ENCODE measurements at places on chromosomes 2 and 18.

GRCh38 chr2:152411154-152411553, 76.2 kb downstream of the FMNL2 start:
- no peaks in the 10 kb centered on the region for H3K4me1 ChIP-seq
- DNase-seq, result no peak
- peaks cover 10% of the 10 kb centered on the region for H3K27me3 ChIP-seq
- no peaks in the 10 kb centered on the region for H3K36me3 ChIP-seq
- no peak overlapping the region for H3K27ac ChIP-seq

DNA sequence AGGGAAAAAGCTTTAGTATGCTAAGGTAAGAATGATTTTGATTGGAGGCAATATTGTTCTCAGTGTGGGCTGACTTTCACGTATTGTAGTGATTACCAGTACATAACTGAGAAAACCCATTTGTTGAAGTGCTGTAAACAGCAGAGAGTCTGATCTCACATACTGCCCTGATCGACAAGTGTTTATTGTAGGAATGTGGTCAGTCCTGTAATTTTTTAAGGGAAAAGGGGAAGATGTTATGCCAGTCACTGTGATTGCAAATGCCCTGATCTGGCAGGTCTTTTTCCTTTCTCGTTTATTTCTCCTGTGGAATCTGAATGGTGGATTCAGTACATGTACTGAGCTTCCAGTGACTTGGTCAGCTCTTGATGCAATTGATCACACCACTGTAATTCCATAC, 11.5 kb downstream of the SPATS2L start:
- peaks cover 2% of the 10 kb centered on the region for H3K4me1 ChIP-seq
- H3K27me3 ChIP-seq, result peaks cover 16% of the 10 kb centered on the region
- no peak for DNase-seq
- no peaks in the 10 kb centered on the region for H3K36me3 ChIP-seq

- peak overlapping the region; percentile 33 for H3K27ac ChIP-seq
- no peak overlapping the region for H3K4me3 ChIP-seq
- no peak for DNase-seq
- H3K36me3 ChIP-seq, result no peaks in the 10 kb centered on the region
- no peaks in the 10 kb centered on the region for H3K27me3 ChIP-seq
- no peaks in the 10 kb centered on the region for H3K4me1 ChIP-seq
Observed at GRCh38 chr2:20488201-20488641, 41.3 kb downstream of the RHOB start.

DNA sequence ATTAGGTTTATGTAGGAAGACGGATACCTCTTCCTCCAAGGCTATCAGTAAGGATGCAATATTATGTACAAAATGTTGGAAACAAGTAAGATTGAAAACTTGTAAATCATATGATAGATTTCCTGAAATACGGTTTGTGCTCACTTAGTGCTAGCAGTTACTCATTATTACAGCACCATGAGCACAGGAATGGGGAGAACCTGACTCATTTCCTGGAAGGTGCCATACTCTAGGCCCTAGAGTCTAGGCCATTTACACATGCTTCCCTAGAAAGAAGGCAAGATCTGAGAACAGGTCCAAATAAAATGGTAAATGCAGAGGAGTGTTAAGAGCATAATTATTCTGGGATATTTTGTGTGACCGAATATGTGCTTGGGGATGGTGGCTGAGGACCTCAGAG, 467.7 kb upstream of the CELF4 start:
- no peaks in the 10 kb centered on the region for H3K36me3 ChIP-seq
- peaks cover 1% of the 10 kb centered on the region for H3K4me1 ChIP-seq
- H3K4me3 ChIP-seq, result no peak overlapping the region
- no peak overlapping the region for H3K27ac ChIP-seq
- H3K27me3 ChIP-seq, result no peaks in the 10 kb centered on the region
- DNase-seq, result no peak

DNA sequence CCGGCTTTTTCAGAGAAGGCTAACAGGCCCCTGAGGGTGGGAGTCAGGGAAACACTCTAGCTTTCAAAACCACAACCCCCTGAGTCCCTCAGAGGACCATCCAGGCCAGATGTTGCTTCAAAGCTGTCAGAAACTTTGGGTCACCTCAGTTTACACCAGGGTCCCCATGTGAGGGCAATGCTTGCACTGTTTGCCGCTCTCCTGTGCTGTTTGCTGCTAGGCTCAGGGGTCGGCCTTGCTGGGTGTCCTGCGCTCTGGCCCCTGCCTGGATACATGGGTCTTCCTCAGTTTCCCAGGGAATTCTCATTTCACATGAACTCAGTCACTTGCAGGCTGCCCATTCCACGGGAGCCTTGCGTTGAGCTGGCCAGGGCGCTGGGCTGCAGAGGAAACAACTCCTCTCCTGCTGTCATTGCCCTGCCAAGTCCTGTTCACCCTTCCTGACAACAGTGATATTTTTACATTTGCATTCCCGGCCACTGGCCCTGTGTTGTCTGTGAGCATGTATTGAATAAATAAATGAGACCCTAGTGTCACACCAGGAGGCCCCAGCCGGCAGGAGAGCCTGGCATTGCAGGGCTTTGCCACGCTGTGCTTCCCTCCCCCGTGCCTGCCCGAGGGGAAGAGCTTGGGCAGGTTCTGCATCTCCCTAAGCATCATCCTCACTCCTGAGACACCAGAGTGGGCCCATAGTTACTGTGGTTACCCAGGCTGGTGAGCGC, 73.2 kb upstream of the RAB6C start:
- H3K4me1 ChIP-seq, result no peaks in the 10 kb centered on the region
- H3K36me3 ChIP-seq, result no peaks in the 10 kb centered on the region
- H3K27ac ChIP-seq, result no peak overlapping the region

- peaks cover 1% of the 10 kb centered on the region for H3K36me3 ChIP-seq
- peak overlapping the region; percentile 33 for H3K27ac ChIP-seq
- H3K4me1 ChIP-seq, result peaks cover 61% of the 10 kb centered on the region
- DNase-seq, result no peak
- H3K4me3 ChIP-seq, result no peak overlapping the region
Observed at GRCh38 chr2:98747888-98748287, 17.0 kb upstream of the MGAT4A start.

DNA sequence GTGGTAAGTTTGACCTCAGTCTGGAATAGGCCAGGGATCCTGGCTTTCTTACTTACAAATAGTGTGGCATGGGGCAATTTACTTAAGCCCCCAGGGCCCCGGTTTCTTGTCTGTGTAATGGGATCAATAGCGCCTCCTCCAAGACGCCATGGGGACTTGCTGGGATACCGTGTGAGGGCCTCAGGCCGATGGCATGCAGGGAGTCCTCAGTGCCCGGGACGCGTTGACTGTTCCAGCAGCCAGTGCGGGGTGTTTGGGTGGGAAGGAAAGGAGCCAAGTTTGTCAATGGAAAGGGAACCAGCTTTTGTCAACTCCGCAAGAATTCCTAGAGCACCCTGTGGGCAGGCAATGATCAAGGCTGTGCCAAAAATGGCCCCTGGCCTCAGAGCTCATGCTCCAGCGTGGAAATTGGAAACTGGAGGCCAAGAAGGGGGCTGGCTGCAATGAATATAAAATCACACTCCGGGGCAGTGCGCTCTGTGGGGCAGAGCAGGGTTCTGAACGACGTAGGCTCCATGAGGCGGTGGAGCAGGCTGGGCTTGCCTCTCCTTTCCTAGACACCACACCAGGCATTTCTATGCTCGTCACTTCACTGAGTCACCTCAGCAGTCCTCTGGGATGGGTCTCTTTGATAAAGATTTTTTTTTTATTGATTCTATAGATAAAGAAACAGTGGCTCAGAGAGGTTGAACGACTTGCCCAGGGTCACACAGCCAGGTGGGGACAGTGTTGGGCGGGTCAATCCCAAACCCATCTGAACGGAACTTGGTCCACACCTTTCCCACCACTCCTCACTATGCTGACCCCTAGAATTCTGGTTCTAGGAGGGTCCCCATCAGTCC, 56.7 kb upstream of the ASAP2 start:
- H3K27me3 ChIP-seq, result peaks cover 11% of the 10 kb centered on the region
- H3K36me3 ChIP-seq, result no peaks in the 10 kb centered on the region
- no peak overlapping the region for H3K4me3 ChIP-seq
- no peaks in the 10 kb centered on the region for H3K4me1 ChIP-seq
